Bronchial epithelial cell (primary cell): ENCODE measurements at places on chromosomes 11 and 22. TPM values are rescaled to one million over a fixed set of nuclear protein-coding genes. Genes with fewer than 3 reads are reported as not detected.

DNA sequence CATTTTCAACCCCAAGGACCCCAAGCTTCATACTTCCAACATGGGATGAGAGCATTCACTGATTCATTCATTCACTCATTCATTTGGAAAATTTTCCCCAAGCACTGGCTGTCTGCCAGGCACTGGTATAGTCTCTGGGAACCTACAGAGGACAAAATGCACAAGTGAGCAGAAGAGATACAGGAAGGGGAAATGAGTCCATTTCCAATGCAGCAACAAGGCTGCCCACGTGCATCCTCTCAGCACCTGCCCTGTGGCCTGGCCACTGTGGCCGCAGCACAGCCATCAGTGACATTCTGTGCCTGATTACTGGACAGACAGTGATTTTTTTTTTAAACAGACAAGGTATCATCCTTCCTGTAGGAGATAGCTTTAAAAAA, 96.0 kb upstream of the PITPNB start:
- DNase-seq, result no peak

- DNase-seq, result no peak
Measured at GRCh38 chr11:118690553-118691304, 11.3 kb upstream of the TREH start.

- peak; percentile 94 for DNase-seq
Measured at GRCh38 chr11:130403271-130403804, 25.1 kb downstream of the ADAMTS8 start.

DNA sequence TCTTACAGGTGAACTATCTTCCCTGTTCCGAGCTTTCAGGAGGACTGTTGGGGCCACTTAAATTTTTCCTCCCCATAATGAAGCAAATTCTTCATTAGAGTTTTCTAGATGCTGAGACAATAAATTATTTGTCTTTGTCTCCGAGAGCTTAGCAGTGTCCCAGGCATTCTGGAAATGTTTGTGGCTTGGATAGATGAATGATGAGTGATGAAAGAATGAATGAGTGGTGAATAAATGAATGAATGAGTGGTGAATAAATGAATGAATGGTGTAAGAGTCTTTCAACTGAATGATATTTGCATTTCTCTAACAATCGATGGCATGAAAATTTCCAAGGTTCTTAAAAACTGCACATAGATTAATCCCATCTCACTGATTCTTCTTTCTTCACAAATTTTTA, 52.8 kb downstream of the AHNAK start:
- DNase-seq, result no peak

DNA sequence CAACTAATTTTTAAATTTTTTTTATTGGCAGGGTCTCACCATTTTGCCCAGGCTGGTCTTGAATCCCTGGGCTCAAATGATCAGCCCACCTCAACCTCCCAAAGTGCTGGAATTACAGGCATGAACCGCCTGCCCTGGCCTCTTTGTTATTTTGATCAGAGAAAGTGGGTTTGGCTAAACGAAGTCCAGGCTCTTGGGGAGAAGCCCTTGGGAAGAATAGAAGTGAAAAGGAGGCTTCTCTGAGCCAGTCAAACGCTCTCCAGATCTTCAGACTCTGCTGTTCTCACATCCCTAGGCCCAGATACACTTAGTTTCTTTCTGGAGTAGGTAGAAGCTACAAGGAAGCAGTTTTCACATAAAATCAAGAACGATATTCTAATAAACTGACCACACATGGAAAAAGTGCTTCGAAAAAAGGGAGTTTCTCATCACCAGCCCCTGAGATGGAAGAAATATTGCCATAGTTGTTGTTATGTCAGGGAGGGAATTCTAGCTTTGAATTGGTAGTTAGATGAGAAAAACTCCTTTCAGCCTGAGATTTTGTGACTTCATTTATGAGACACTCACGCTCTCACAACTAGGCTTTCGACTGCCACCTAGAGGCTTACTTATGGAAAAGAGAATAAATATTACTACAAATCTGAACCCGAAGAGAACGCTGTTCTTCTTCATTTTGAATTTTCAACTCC, 41.7 kb upstream of the AQP11 start:
- DNase-seq, result peak; percentile 64

DNA sequence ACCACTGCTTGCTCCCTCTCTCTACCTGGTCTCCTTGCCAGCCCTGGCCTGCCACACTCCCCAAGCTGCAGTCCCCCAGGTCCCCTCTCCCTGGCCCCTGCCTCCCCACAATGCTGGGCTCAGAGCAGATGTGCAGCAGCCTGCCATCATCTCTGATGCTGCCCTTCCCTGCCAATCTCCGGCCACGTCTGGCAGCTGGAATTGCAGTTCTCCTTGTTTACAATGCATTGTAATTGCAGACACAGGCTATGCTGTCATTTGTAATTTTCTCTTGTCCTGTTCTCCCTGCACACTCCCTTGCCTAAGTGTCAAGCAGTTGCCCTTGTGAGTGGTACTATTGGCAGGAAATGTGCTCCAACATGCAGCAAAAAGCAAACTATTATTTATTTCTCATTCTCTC, 222.3 kb downstream of the NTM start:
- DNase-seq, result no peak

DNA sequence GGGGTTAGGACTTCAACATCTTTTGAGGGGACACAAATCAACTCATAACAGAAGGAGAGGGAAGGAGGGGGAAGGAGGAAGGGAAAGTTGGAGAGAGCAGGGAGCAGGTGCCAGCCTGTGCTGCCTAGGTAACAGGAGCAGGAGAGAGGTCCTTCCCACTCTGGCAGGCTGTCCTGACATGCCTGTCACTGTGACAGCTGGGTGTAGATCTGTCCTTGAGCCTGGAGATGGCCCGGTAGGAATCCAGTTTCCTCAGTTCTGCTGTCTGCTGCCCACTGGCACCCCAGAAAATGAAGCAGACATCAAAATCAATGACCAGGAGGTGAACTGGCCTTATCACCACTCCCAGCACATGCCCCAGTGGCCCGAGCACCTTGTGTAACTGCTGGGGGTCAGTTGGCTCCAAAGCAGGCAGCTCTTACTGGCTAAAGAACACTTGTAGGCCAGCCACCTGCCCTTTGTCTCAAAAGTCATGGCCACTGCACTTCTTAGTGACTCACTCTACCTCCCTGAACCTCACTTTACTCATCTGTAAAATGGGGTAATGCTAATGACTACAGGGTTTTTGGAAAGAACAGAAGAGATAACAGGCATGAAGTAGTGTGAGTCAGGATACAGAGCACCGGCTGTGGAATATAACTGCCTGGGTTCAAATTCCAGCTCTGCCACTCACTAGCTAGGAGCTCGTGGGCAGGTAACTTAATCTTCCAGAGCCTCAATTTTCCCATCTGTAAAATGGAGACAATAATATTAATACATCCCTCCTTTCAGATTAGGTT, 8.0 kb upstream of the TSPAN18 start:
- no peak for DNase-seq

DNA sequence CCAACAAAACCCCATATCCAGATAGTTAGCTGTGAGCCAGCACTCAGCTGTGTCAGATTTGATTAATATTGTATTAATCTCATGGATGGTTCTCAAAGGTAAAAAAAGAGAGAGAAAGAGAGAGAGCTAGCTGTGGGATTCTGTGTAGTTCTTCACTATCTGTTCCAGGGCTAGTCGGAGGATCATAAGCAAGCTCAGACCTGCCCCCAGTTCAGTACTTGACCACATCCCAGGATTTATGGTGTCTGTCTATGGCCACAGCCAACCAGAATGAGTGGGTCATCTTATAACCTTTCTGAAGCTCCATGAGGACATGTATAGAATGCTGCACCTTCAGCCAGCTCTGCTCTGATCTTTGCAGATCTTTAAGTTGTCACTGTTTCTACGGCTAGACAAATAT, 13.5 kb upstream of the B3GNT6 start:
- peak; percentile 70 for DNase-seq

DNA sequence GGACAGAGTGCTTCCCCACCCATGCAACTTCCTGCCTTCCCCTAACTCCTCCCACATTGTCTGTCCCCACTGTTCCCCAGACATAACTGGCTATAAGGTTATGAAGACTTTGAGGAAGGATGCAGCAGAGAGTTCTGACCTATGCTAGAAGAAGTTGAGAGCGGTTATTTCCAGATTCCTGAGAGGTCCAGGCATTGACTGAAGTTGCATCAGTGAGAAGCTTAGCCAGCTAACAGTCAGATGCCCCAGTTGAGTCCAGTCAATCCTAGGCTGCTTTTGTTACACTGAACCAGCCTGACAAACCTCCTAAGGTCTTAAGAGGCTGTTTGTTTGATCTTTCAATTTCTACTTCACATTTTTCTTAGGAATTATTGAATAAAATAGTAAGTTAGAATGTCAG, 937.9 kb upstream of the CCDC90B start:
- no peak for DNase-seq

DNA sequence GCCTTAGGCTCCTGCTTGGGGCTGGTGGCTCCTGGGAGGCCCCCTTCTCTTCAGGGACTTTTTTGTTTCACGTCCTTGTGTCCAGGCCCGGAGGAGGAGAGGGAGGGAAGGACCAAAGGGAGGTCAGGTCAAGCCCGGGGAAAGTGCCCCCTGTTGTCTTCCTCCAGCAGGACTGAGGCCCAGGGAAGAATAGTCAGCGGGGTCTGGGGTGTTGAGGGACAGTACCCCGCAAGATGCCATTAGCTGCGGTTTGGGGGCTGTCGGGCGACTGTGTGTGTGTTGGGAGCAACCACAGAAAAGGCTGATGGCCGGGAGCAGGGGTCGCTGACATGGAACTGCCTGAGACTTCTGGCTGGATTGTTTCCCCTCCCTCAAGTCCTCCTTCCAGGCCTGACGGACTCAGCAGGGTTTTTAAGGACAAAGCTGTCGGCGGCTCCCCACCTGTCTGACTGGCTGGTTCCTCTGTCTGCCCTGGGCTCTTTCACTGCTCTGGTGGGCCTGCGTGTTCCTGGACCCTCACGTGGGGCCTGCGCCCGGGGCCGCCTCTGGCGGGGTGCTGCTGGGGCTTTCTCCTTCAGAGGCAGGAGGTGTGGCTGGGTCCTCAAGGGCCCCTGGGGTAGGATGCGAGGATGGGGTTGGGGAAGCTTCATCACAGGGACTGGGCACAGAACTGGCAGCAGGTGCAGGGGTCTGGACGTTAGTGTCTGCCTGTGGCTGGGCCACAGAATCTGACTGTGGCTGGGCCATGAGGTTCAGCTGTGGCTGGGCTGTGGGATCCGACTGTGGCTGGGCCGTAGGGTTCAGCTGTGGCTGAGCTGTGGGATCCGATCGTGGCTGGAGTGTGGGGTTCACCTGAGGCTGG, 1.5 kb downstream of the GPR152 start:
- no peak for DNase-seq

DNA sequence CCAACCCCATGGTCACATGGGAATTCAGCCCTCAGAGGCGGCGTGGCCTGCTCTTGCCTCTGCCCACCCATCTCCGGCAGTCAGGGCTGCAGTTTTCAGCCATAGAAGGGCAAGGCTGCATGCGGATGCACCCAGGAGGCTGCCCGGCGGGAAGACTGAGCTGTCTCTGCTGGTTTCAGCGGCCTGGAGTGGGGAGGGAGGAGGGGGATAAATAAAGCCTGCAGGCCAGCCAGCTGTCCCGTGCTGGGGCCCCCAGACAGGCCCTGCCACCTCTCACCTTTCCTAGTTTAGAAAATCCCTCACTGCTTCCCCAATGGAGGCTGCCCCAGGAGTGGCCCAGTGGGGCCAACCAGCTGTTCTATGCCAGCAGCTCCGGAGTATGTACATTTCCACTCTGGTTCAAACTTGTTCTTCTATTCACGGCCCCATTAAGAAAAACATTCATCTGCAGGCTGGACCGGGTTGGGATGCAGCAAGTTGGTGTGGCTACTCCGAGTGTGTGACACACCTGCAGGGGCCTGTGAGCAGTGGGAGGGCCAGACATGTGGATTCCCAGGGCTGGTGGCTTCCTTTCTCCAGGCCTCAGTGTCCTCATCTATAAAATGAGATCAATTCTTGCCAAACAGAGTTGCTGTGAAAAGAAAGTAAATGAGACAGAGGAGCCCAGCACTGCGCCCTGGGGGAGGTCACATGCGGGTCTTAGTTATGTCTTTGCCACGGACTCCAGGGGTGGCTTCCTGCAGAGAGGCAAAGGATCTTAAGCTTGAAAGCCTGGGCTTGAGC, 5.0 kb downstream of the MICALL1 start:
- no peak for DNase-seq

- DNase-seq, result peak; percentile 11
Measured at GRCh38 chr11:87150936-87151335, 113.2 kb downstream of the TMEM135 start.

GRCh38 chr11:114166362-114166761, 106.9 kb downstream of the ZBTB16 start:
- DNase-seq, result no peak

DNA sequence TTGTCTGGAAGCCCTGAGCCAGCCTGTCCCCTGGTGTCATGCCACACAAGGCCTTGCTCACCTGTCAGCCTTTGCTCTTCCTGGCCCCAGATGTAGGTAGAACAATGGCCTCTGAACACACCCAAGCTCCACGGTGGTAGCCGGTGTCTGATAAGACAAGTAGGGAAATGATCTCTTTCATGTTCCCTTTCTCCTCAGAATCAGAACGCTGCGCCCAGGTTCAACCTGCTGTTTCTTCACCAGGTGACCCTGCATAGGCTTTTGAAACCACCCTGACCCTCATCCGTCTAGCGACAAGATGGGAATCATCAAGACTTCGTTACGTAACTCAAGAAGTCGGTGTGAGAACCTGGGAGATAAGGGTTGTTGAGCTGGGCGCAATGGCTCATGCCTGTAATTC, 28.7 kb upstream of the YWHAH start:
- DNase-seq, result no peak

DNA sequence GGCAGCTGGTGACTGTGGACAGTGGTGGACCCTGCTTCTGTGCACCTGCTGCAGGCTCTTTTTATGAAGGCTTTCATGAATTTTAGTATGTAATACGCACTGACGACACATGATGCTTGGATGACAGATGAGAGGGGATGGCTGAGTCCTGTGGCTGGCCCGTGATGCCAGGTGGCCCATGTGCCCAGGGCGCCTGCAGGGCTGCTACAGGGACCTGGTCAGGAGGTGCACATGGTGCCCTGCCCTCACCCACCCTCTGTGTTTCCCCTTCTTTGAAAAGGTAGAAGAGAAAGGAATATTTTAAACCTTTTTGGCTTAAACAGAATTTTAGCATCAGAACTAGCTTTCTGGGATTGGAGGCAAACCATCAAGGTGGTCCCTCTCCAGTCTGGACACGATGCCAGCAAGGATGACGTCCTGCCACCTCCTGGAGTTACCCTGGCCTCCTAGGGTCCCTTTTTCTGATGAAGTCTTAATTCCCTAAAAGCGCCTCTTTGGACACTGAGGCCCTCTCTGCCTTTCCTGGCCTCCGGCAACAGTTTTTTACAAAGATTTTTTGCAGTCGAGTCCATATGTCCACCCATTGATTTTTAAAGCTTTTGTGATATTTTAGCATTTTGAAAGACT, 5.4 kb upstream of the RANBP1 start:
- DNase-seq, result no peak

ACTN3 gene
- total RNA-seq, result not detected in 2 replicates

FAM83F gene
- total RNA-seq, result 22.1 and 27.8 TPM in 2 replicates

HOATZ gene
- not detected in 2 replicates for total RNA-seq

CBLIF gene
- total RNA-seq, result not detected in 2 replicates

GGA1 gene
- total RNA-seq, result 36.1 and 41.5 TPM in 2 replicates

MTMR2 gene
- total RNA-seq, result 15.0 and 19.3 TPM in 2 replicates

FZD4 gene
- 0.38 and 0.53 TPM in 2 replicates for total RNA-seq
